ENCODE measurements at places on chromosomes 6 and 20. TPM values are rescaled to one million over a fixed set of nuclear protein-coding genes. Genes with fewer than 3 reads are reported as not detected.

Gene SCAND1
- total RNA-seq = 64.4 TPM

Gene IL17A
- total RNA-seq = not detected

Gene OVOL2
- total RNA-seq = 0.28 TPM

Gene STMND1
- total RNA-seq = not detected

Gene PSORS1C1
- 3.2 TPM for total RNA-seq

Gene CCM2L
- 0.68 TPM for total RNA-seq

Gene IMPG1
- total RNA-seq = not detected

Gene SLC17A1
- not detected for total RNA-seq

Gene FAM209A
- total RNA-seq = 0.44 TPM

Gene OR12D3
- not detected for total RNA-seq

Gene FBXO9
- 35.4 TPM for total RNA-seq

Gene SMIM13
- 15.7 TPM for total RNA-seq

Gene HLA-DRB1
- not detected for total RNA-seq

Gene SLC16A10
- 0.70 TPM for total RNA-seq

Gene TRIM26
- total RNA-seq = 25.6 TPM

Gene ERVFRD-1
- not detected for total RNA-seq

Gene C4B
- 0.78 TPM for total RNA-seq

Gene FAM217A
- not detected for total RNA-seq

Gene SMLR1
- total RNA-seq = not detected

Gene ACSS1
- total RNA-seq = 17.1 TPM

Gene TLDC2
- total RNA-seq = not detected

Gene RSPH4A
- total RNA-seq = 0.20 TPM

Gene HRH3
- not detected for total RNA-seq

Gene PLN
- total RNA-seq = not detected

Gene GSTA1
- not detected for total RNA-seq

Gene MEI4
- total RNA-seq = not detected

Gene RGS19
- total RNA-seq = 38.9 TPM

Gene HSPA12B
- 0.43 TPM for total RNA-seq

Gene GPR6
- not detected for total RNA-seq

Gene ENTPD6
- 191 TPM for total RNA-seq

Gene ARFGEF3
- total RNA-seq = 0.51 TPM

Gene HLA-DRB5
- not detected for total RNA-seq

Gene SEMG1
- not detected for total RNA-seq

Gene TP53TG5
- total RNA-seq = not detected

Gene CAP2
- 10.5 TPM for total RNA-seq

Gene YWHAB
- 204 TPM for total RNA-seq

Gene SLC44A4
- total RNA-seq = 0.08 TPM

Gene LY6G5C
- total RNA-seq = 1.3 TPM

Gene FBXO30
- 3.7 TPM for total RNA-seq

Gene SYCP2L
- 2.4 TPM for total RNA-seq

Gene MYLK2
- 0.65 TPM for total RNA-seq

Gene SRSF12
- 1.6 TPM for total RNA-seq

Gene HSD17B8
- 15.5 TPM for total RNA-seq

Gene TENT5A
- total RNA-seq = 1.0 TPM

Gene RUNX2
- 1.3 TPM for total RNA-seq

Gene SLC17A3
- total RNA-seq = 1.1 TPM

Gene GRM1
- total RNA-seq = 0.02 TPM

Gene TRIM15
- total RNA-seq = not detected

Gene KCNQ5
- total RNA-seq = 1.5 TPM

Gene BPI
- not detected for total RNA-seq

Gene LHFPL5
- 0.09 TPM for total RNA-seq

Gene MRAP2
- 1.8 TPM for total RNA-seq

Gene TGM3
- 0.08 TPM for total RNA-seq

Gene EDN1
- total RNA-seq = 38.8 TPM

Gene TMEM14A
- 40.0 TPM for total RNA-seq

Measured in A549 treated with Hydrocortisone at 1 μM for 4 hours (cell line).